Activated naive CD4-positive, alpha-beta T cell treated with anti-CD3 and anti-CD28 coated beads for 36 hours (primary cell): ENCODE measurements at places on chromosomes 6 and 20.
A peak's percentile ranks its signal among the peaks of the same experiment; 100 is the strongest.

DNA sequence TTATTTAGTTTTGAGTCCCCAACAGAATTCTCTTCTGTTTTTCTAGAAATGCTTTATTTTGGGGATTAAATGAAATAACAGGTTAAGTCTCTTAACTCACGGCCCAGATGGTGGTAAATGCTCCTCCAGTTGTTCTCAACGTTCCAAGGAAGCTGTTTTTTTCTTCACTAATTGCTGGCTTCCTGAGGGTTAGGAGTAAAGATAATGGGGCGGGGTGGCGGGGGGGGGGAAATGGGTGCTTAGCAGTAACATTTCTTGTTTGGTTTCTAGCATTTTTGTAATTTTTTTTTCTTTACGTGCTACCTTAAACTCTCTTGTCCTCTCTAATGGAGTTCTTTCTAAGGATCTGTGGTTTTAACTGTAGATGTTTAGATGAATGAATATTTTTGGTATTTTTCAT is 2.2 kb downstream of the SRSF3 start:
- DNase-seq = no peak

DNA sequence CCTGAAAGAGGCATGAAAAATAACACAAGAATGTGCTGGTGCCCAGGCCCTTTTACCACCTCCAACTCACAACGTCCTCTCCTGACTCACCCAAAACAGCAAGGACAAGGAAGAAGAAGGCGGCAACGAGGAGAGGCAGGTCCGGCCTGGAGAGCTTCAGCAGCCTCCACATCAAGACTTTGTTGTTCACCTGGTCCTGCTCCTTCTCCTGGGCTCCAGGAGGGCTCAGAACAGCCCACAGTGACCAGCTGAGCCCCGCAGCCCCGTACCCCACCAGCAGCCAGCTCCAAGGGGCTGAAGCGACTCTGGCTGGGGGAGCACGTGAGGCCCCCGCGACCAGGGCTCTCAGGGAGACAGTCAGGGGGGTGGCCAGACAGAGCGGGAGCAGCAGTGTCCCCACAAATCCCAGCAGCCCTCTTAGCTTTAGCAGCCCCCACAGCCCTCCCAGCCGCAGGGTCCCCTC is 857 bp downstream of the TAP2 start:
- peak; percentile 36 for DNase-seq

GRCh38 chr6:44868910-44869309 is 459.2 kb upstream of the RUNX2 start:
- DNase-seq = no peak

DNA sequence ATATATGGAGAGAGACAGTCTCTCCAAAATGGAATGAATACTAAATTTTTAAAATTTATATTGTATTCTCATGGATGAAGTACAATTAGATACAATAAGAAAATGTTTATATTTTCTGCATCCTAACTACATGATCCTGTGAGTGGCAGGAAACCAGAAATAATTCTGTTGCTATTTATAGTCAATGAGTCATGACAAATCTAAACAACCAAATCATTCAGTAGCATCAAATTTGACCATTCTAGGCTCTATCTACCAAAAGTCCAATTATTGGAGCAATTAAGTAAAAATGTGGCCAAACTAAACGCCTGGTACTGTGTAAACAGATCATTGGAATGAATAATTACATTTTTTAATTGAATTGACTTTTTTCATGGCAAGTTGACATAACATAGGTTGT is 959.8 kb downstream of the EPHA7 start:
- DNase-seq = no peak
